Glutamatergic neuron (in vitro differentiated cells): ENCODE measurements at places on chromosomes 5 and 9.

GRCh38 chr5:110803467-110804326, 64.9 kb downstream of the SLC25A46 start:
- DNase-seq: no peak

DNA sequence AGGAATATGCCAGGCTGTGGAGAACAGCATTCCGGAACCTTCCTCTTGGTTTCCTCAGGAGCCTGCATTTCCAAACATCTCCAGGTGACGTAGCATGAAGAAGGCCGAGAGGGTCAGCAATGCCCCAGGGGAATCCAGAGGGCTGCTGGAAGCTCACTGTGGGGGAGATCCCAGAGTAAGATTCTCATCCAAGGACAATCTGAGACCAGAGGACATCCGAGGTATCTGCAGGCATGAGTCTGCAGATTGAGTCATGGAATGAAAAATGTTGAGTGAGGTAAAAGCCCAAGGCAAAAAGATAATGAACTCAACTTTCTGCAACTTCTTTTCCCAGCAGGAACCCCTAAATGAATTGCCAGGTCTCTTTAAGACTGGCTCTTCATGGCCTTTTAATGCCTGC, 73.5 kb downstream of the KIF4B start:
- DNase-seq: no peak

- no peak for DNase-seq
Observed at GRCh38 chr9:135582966-135583687, 21.6 kb downstream of the PAEP start.

GRCh38 chr9:101738566-101739183, at the start of gene GRIN3A:
Gene GRIN3A (minus strand): TSS chr9:101738647. CDS start chr9:101737979, 668 bp downstream.
- peak; percentile 57 for DNase-seq

DNA sequence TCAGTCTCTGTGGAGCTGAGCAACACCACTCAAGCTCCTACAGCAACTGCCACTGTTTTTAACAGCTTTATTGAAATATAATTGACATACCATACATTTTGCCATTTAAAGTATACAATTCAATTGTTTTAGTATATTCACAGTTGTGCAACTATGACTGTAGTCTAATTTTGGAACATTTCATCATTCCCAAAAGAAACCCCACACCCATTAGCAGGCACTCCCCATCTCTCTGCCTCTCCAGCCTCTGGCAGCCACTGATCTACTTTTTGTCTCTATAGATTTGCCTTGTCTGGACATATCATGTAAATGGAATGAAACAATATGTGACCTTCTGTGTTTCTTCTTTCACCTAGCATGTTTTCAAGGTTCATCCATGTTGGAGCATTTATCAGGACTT, 43.5 kb downstream of the RUSC2 start:
- no peak for DNase-seq
